ENCODE measurements at places on chromosomes 4 and X. TPM values are rescaled to one million over a fixed set of nuclear protein-coding genes. Genes with fewer than 3 reads are reported as not detected.

Gene STPG2
- total RNA-seq, result not detected

Gene HPGDS
- 0.66 TPM for total RNA-seq

Gene ASB11
- total RNA-seq, result not detected

Gene HTN3
- not detected for total RNA-seq

Gene WNK3
- total RNA-seq, result 0.21 TPM

DNA sequence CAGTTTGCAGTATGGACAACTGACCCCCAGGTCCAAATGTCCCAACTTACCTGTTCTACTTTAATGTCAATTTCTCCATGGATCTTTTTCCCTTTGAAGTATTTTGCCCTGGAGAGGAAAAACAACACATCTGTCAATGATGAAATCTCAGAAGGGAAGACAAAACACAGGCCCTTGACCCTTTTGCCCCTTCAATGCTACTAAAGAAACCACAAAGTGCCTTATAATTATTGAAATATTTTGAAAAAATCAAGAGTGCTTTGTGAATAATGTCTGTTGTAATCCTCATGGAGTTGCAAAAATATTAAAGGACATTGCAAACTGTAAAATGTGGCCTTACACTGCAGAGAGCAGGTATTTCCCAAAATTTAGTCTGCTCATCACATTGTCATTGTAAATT lies 12.6 kb downstream of the SYN1 start:
- no peaks in the 10 kb centered on the region for H3K4me1 ChIP-seq
- H3K4me3 ChIP-seq, result no peak overlapping the region
- no peak for DNase-seq

DNA sequence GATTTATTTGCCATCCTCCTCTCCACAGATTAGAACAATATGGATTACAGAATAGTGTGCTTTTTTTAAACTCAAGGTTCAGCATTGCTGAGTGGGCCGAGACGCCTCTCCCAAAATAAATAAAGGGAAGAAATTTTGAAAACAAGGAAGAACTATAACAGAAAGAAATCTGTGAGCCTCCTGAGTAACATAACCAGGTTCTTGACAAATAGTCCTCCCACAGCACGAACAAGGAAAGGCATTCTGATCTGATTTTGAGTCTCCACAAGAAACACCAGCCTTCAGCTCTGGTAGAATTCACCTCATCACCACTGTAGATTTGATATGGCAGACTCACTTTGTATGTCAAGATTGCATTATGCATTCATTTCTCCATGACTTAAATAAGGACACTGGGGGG lies 173.6 kb downstream of the HHIP start:
- H3K4me3 ChIP-seq, result no peak overlapping the region
- no peaks in the 10 kb centered on the region for H3K27me3 ChIP-seq
- H3K36me3 ChIP-seq, result no peaks in the 10 kb centered on the region
- H3K4me1 ChIP-seq, result no peaks in the 10 kb centered on the region

GRCh38 chrX:105282077-105282476 lies 61.6 kb upstream of the TEX13A start:
- H3K4me1 ChIP-seq, result no peaks in the 10 kb centered on the region
- no peak for DNase-seq
- H3K27me3 ChIP-seq, result no peaks in the 10 kb centered on the region
- no peaks in the 10 kb centered on the region for H3K36me3 ChIP-seq

- H3K4me3 ChIP-seq, result no peak overlapping the region
- H3K4me1 ChIP-seq, result no peaks in the 10 kb centered on the region
- H3K27me3 ChIP-seq, result no peaks in the 10 kb centered on the region
- H3K27ac ChIP-seq, result no peak overlapping the region
Measured at GRCh38 chr4:69617083-69617694, 22.3 kb downstream of the UGT2A2 start.

- peaks cover 7% of the 10 kb centered on the region for H3K4me1 ChIP-seq
- H3K27me3 ChIP-seq, result peaks cover 33% of the 10 kb centered on the region
- DNase-seq, result no peak
- H3K4me3 ChIP-seq, result no peak overlapping the region
Measured at GRCh38 chr4:141609243-141609642, 27.1 kb upstream of the IL15 start.

GRCh38 chrX:79371640-79372039 lies 4.5 kb upstream of the ITM2A start:
- no peaks in the 10 kb centered on the region for H3K27me3 ChIP-seq
- H3K27ac ChIP-seq, result no peak overlapping the region
- H3K4me1 ChIP-seq, result peaks cover 21% of the 10 kb centered on the region
- no peak overlapping the region for H3K4me3 ChIP-seq
- H3K36me3 ChIP-seq, result peaks cover 9% of the 10 kb centered on the region

- DNase-seq, result no peak
- peaks cover 3% of the 10 kb centered on the region for H3K27me3 ChIP-seq
- no peaks in the 10 kb centered on the region for H3K36me3 ChIP-seq
- H3K27ac ChIP-seq, result no peak overlapping the region
- no peak overlapping the region for H3K4me3 ChIP-seq
Measured at GRCh38 chrX:39047174-39047573, 245.9 kb downstream of the MID1IP1 start.

DNA sequence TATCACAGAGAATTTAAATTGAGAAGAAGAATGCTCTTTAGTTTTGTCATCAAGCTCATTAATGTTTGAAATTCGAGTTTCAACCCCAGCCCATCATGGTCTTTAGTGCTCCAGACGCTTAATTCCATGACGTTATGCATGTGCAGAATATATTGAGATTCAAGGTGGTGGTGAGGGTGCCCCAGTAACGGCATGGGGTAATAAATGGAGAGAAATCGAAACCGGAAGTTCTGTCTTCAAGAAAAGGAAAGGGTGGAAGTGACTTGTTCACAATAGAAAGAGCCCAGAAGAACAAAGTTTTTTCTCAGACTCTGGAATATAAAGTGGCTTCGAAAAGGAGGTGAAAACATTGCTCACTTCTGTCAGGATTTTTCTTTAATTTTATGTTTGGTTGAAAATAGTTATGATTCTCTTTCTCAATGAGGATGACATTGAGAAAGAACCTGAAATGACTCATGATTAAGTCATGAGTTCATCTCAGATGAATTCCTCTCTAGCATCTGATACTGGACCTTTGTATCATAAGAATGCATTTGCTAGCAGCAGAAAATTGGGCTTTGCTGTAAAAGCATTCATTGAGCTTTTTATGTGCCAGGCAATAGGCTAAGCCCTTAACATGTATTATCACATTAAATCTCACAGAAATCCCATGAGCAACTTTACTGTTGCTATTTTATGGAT lies 779 bp upstream of the DDX60L start:
- H3K27me3 ChIP-seq, result no peaks in the 10 kb centered on the region
- peaks cover 68% of the 10 kb centered on the region for H3K4me1 ChIP-seq
- DNase-seq, result peak; percentile 75
- H3K4me3 ChIP-seq, result peak overlapping the region; percentile 92
- H3K27ac ChIP-seq, result peak overlapping the region; percentile 100

GRCh38 chrX:13693341-13693961 lies 4.5 kb downstream of the RAB9A start:
- peaks cover 7% of the 10 kb centered on the region for H3K36me3 ChIP-seq
- H3K4me3 ChIP-seq, result no peak overlapping the region
- no peak for DNase-seq
- no peak overlapping the region for H3K27ac ChIP-seq
- H3K27me3 ChIP-seq, result no peaks in the 10 kb centered on the region
- peaks cover 59% of the 10 kb centered on the region for H3K4me1 ChIP-seq

GRCh38 chr4:69773484-69773883 lies 13.1 kb upstream of the SULT1B1 start:
- H3K36me3 ChIP-seq, result no peaks in the 10 kb centered on the region
- DNase-seq, result no peak
- H3K4me1 ChIP-seq, result no peaks in the 10 kb centered on the region
- no peaks in the 10 kb centered on the region for H3K27me3 ChIP-seq
- H3K27ac ChIP-seq, result no peak overlapping the region
- no peak overlapping the region for H3K4me3 ChIP-seq

All from activated CD8-positive, alpha-beta memory T cell treated with anti-CD3 and anti-CD28 coated beads, Interleukin-2, amount 10 ng/mL, durations not matched to agents 7 days and 5 days (primary cell).